SHP77 (cell line): ENCODE measurements at places on chromosomes 2 and 18.

DNA sequence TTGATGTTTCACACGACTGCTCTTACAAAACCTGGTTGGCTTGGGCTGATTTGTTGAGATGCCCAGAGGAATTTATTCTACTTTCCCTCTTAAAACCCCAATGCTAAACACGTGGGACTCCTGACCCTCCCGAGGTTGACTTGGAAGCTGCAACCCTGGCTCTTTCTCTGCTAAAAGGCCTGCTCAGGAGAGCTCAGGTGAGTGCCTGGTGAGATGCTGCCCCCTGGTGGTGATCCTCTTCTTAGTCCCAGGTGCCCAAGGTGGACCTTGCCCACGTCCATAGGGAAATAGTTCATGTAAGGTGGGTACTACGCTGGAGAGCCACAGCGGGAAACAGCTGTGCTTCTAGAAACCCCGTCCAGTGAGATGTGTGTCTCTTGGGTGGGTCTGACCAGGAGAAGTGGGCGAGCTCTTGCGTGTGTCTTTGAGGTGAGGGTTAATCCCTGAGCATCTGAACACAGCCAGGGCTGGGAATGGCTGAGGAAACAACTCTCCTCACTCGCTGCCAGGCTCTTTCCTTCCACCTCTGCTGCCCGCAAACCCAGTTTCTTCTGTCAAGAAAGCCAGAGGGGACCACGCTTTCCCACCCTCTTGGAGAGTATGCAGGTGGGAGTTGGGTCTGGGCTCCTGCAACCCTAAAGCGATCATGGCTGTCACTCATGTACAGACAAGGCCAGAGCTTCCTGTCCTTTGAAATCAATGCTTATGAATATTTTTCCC, 25.5 kb upstream of the PXDN start:
- DNase-seq: peak; percentile 91

DNA sequence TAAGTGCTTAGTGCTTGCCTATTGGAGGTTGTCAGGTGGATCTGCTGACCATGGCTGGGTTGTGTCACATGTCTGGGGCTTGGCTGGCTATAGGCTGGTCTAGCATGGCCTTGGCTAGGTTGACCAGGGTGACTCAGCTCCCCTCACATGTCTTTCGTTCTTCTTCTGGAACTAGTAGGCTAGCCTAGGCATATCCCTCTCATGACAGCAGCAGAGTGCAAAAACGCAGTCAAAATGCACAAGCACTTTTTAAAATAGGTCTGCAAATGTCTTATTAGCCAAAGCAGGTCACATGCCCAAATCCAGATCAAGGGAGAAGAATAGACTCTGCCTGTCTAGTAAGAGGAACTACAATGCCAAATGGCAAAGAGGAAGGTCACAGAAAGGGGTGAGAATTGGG, 179.7 kb upstream of the ACVR2A start:
- no peak for DNase-seq

GRCh38 chr2:203690441-203691047, 15.9 kb upstream of the CD28 start:
- DNase-seq: no peak

DNA sequence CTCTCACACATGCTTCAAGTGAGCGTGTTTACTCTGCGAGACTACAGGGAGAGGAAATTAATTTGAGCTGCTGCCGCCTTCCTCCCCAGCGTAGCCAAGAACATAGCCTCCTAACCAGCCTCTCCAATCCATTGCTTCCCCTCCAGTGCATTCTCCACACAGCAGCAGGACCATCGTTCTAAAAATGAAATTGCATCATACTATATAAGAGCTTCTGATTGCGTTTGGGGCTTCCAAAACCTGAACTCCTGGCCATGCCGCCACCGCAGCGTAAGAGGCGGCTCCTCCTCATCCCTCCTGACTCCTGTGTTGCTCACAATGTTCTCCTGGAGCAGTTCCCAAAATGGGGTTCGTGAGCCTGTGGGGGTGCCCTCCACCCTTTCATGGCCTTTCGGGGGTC, 142.1 kb downstream of the MYT1L start:
- DNase-seq: no peak

DNA sequence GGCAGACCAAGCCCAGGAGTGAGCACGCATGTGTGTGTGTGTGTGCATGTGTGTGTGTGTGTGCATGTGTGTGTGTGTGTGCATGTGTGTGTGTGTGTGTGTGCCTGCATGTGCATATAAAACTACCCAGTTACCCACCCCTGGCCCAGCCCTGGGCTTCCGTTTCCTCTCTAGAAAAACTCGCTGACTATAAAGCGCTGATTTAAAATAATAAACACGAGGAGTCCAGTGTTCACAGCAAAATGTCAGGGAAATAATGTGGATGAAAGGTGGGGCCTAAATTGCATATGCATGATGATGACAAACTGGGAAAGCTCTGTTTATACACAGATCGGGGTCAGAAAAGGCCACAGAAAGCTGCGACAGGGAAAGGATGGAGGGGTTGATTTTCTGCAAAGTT, 7.5 kb downstream of the ADCY3 start:
- no peak for DNase-seq

DNA sequence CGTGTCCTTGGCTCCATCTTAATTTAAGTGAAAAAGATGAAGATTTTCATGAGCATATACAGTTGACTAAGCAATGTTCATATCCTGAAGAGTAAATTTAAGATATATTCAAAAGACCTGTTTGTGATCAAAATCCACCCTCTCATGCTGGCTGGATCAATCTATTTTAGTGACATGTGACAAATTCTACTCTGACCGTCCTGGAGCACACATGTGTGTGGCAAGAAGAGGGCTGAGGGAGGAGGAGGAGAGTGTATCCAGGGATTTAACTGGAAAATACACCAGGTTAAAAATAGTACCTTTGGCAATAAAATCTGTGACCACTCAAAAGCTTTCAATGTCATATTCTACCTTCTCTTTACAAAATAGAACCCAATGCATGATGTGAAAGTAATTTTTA, 228.7 kb downstream of the PID1 start:
- DNase-seq: no peak

DNA sequence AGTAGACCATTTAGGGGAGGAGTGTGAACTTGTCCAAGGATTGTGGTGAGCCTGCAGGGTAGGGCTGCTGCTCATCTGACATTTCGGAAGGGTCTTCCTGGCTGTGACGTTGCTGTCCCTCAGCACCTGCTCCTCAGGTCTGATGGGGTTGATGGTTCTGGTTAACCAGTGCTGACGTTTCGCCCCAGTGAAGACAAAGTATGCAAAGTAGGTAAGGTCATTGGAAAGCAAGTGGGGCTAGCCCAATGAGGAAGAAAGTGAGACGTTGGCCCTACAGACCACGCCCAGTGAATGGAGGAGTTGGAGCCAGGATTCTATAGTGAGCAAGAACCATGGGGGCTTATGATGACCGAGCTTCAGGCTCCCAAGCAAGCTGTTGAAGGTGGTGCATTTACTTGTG, 33.4 kb upstream of the ZNF396 start:
- no peak for DNase-seq

- peak; percentile 39 for DNase-seq
Observed at GRCh38 chr2:136118819-136119716, 1.1 kb upstream of the CXCR4 start.

- DNase-seq: no peak
Observed at GRCh38 chr18:32896776-32897547, 124.1 kb upstream of the KLHL14 start.

DNA sequence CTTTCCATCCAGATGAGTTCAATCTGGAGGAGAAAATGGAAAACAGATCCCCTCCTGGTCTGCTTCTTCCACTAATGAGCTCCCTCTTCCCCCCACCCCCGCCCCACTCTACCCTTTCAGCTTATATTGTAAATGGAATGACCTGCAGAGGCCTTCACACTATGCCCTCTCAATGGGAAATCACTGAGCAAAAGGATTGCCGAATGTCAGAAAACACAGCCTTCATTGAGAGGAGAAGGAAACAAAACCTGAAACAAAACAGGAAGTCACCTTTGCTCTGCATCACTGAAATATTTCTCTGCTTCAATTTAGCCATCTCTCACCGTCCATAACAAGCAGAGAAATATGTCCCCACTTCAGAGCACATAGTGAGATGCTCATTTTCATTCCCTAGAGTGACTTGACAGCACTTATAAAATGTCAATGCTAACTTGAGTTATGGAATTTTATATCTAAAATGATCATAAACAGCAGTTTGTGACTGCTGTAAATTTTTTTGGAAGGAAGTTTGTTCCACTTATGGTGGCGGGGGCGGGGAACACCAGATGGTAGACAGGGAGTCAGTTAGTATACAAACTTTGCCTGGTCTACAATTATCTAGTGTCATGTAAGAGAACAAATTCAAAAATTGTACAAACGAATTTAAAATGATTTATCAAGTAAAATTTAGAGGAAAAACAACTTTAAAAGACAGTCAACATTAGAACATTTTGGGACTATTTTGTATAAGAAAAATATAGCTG, 1.8 kb upstream of the FRZB start:
- no peak for DNase-seq

DNA sequence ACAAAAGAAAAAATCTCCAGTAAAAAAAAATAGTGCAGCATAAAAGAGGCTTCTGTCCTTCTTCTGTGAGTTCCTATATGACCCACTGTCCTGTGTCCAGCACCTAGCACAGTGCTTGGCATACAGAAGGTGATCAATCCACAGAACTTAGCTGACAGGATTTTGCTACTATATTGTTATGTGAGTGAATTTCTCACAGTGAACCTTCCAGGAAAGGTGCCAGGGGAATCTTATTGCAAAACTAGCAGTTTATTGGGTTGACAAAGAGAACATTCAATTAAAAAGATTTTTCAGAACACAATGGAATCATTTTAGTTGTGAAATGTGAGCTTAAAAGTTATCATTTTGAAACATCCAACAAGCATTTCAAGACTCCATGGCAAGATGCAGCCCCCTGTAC, 12.4 kb upstream of the TRIB2 start:
- DNase-seq: no peak

GRCh38 chr2:9329497-9329896, 93.8 kb downstream of the ITGB1BP1 start:
- DNase-seq: no peak

DNA sequence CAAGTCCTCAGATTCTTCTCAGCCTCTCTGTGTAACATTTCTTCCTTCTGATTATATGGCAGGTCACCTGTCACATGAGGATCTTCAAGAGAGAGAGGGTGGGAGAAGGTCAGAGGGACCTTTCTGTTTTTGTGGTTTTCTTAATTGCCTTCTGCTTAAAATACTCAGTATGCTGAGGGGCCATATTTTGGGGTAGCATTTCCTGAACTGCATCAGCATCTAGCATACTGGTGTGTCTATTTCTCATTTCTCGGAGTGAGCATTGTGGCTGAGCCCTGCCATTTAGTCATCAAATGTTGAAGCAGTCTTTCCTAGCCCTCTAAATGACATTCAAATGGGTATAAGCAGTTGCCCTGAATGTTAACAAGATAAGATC, 162.7 kb downstream of the MYO3B start:
- no peak for DNase-seq

DNA sequence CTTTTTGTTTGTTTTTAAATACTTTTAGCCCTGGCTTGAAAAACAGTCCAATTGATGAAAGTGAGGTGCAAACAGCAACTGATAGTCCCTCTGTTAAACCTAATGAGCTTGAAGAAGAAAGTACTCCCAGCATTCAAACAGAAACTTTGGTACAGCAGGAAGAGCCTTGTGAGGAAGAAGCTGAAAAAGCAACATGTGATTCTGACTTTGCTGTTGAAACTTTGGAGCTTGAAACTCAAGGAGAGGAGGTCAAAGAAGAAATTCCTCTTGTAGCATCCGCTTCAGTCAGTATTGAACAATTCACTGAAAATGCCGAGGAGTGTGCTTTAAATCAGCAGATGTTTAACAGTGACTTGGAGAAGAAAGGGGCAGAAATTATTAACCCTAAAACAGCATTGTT, 30.6 kb upstream of the DYSF start:
- no peak for DNase-seq

DNA sequence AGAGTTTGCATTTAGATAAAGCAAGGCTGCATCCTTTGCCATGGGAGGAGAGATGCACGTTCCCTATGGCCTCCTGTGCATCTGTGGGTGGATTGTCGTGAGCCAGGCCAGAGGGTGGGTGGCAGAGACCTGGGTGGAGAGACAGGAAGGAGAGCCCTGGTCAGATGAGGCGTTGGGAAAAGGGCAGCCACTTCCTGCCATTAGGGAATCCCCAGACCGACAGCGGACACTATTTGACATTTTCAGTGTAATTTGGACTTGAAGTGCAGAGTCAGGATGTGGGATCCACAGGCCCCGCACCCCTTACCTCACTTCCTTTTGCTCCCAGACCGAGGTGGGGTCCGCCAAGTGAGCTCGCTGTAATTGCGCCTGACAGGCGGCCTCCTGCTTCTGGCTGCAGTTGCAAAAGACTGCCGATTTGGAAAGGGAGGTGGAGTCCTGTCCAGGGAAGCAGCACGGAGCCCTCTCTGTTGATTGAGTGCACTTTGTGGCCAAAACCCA, 150.0 kb downstream of the DYSF start:
- no peak for DNase-seq

DNA sequence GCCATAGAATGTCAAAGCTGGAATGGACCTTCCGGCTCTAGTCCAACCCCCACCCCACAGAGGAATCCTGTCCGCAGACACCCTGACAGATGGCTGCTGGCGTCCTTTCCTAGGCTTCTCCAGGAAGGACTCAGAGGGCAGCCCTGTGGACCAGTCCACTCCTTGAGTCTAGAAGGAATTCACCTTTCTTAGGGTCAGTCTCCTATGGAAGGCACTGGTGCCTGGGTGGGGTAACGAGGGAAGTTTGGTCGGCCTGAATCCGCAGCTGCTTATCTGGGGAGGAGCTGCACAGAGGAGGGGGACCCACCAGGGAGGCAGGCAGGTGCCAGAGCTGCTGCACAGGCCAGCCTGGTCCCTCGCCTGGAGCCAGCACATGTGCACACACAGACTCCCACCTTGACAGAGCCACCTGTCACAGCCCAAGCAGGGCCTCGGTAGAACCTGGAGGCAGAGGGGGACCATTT, 2.5 kb downstream of the DNMT3A start:
- peak; percentile 16 for DNase-seq

DNA sequence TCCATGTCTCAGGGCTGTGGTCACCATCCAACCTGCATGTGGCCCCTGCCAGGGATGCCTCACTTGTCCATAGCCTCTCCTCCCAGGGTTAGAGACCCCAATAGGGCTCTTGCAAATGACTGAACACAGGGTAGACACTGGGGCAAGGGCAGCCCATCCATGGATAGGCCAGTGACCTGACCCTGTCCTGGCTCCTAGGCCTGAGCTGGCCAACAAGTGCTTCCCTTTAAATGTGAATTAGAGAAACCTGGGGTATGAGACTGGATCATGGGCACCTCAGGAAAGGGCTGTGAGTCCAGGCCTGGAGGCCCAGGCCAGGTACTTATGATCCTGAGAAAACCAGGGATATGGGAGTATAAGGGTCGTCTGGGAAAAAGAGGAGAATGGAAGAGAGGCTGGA, 64.5 kb downstream of the COPS8 start:
- no peak for DNase-seq
